ENCODE measurements at places on chromosomes 5 and 9. TPM values are rescaled to one million over a fixed set of nuclear protein-coding genes. Genes with fewer than 3 reads are reported as not detected.

The LRRC14B gene
- total RNA-seq: not detected

The GHR gene
- 5.7 TPM for total RNA-seq

The CLIC3 gene
- not detected for total RNA-seq

The EMB gene
- total RNA-seq: 2.6 TPM

The ZDHHC11 gene
- total RNA-seq: 10.9 TPM

The F2RL2 gene
- total RNA-seq: 0.78 TPM

The SPATA31D4 gene
- total RNA-seq: not detected

The ZNF484 gene
- total RNA-seq: 7.0 TPM

The CXCL14 gene
- 17.9 TPM for total RNA-seq

The CTXN3 gene
- not detected for total RNA-seq

The MUSK gene
- total RNA-seq: not detected

The RAPGEF6 gene
- total RNA-seq: 8.6 TPM

The TSLP gene
- total RNA-seq: 0.26 TPM

The SHOC1 gene
- total RNA-seq: not detected

The MYO10 gene
- total RNA-seq: 162 TPM

The SOX30 gene
- total RNA-seq: not detected

The CYSRT1 gene
- not detected for total RNA-seq

The ZNF169 gene
- 6.6 TPM for total RNA-seq

The TMEM174 gene
- not detected for total RNA-seq

The SLC6A19 gene
- total RNA-seq: 0.66 TPM

The PCDHAC2 gene
- total RNA-seq: 2.3 TPM

The FSD1L gene
- 0.66 TPM for total RNA-seq

The SLC36A2 gene
- not detected for total RNA-seq

The TDRD7 gene
- total RNA-seq: 2.3 TPM

The LCN9 gene
- total RNA-seq: not detected

The DBH gene
- not detected for total RNA-seq

The ACOT12 gene
- total RNA-seq: not detected

The LRRC19 gene
- not detected for total RNA-seq

The IFNE gene
- not detected for total RNA-seq

The CHSY3 gene
- 6.5 TPM for total RNA-seq

The PIK3R1 gene
- total RNA-seq: 58.7 TPM

The PCDHGA1 gene
- 0.78 TPM for total RNA-seq

The DND1 gene
- total RNA-seq: 1.8 TPM

The FGFR4 gene
- 33.7 TPM for total RNA-seq

The SARDH gene
- total RNA-seq: 20.2 TPM

The TAS2R1 gene
- not detected for total RNA-seq

The AHRR gene
- 0.26 TPM for total RNA-seq

The LVRN gene
- total RNA-seq: 2.0 TPM

The SH3TC2 gene
- 0.33 TPM for total RNA-seq

The SLC45A2 gene
- not detected for total RNA-seq

The SH3GL2 gene
- total RNA-seq: 1.3 TPM

The NSG2 gene
- not detected for total RNA-seq

The HSD17B3 gene
- 0.52 TPM for total RNA-seq

The CCDC192 gene
- not detected for total RNA-seq

The SMIM33 gene
- total RNA-seq: not detected

The SEMA6A gene
- 18.7 TPM for total RNA-seq

The AK6 gene
- 8.3 TPM for total RNA-seq

The TMEFF1 gene
- not detected for total RNA-seq

The PRSS3 gene
- total RNA-seq: 604 TPM

The PGGT1B gene
- total RNA-seq: 10.9 TPM

The SPINK13 gene
- 5.7 TPM for total RNA-seq
